Neural crest cell (in vitro differentiated cells): ENCODE measurements at places on chromosomes 5 and 9. TPM values are rescaled to one million over a fixed set of nuclear protein-coding genes. Genes with fewer than 3 reads are reported as not detected.

DNA sequence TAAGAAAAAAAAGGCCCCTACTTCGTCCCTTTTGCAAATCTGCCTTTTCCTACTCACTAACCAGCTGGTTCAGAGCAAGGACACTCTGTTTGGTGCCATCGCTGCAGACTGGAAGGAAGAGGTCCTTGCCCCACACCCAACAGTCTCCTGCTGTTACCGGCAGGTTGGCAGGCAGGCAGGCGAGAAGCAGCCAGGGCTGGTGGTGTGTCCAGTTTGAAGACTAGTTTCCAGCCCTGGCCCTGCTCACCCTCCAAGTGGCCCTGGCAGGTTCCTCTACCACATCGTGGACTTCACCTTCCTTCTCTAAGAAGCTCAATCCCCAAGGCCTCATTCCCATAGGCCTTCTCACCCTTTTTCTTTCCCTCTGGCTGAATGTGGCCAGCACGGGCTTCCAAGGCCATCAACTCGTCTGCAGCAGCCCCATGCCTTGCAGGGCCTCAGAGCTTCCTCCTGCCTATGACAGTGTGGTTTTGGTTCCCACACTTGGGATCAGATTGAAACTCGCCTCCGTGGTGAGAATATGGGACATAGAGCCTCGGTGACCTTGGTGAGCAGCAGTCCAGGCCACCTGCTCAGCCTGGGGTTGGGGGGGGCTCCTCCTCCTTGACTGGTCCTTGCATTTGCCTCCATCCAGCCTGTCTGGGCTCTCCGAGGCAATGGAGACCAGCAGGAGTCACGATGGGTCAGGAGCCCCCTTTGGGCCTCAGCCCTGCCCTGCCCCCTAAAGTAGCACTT lies 22.9 kb downstream of the TGFBI start:
- no peak for DNase-seq

DNA sequence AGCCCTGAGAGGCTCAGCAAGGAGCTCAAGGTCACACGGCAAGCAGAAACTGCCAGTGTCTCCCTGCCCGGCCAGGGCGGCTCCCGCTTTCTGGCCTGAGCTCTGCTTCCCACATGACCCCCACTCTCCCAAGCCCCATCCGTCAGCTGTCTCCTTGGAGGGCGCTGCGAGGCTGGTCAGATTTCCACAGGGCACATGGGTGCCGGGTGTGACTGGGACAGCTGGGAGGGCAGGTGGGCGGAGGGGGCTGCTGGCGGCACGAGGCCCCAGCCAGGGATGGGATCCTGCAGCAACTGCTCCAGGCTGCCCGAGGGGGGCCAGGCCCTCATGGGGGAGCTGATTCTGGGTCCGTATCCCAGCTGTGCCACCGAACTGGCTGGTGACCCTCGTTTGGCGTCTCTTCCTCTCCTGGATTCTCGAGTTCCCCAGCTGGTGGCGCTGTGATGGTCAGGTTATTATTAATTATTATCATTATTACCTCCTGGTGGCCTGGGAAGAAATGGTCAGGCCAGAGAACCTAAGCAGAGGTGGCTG lies 12.9 kb upstream of the WDR38 start:
- DNase-seq, result no peak

GRCh38 chr9:111928359-111928720 lies 31.7 kb downstream of the UGCG start:
- DNase-seq, result no peak

GRCh38 chr9:95131023-95131943 lies 186.2 kb downstream of the FANCC start:
- peak; percentile 76 for DNase-seq

DNA sequence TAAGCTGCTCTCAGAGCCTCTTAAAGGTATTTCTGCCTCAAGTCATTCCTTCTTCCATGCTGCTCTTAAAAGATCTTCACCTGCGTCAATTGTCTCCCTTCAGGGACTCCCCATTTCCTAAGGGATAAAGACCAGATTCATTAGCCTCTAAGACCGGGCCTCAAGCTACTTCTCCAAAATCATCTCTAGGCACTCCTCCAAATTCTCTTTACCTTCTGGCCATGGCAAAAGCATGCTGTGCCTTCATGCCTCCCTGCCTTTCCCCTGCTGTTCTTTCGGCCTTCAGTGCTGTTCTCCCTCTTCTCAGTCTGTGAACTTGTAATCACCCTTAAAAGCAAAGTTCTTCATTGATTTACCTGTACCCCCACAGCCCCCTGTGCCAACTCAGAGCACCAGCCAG lies 4.4 kb downstream of the TMOD1 start:
- DNase-seq, result no peak

DNA sequence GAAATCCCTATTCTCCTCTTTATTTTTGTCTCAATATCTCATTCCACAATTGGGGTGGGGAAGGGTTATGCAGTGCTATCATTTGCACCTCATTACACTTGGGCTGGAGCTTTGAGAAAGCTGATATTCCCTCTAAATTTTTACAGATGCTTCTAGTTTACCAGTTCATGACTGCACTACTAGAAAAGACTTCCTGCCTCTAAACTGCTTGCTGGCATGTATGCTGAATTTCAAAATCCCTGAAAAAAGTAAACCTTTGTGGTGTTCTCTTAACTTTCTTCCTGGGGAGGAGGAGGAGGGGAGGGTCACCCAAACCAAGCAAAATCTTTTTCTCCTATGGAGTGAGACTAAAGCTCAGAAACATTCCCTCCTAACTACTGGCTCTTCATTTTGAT lies 45.1 kb downstream of the BNC2 start:
- no peak for DNase-seq

GRCh38 chr5:138565100-138565821 lies 9.9 kb downstream of the HSPA9 start:
- DNase-seq, result no peak

DNA sequence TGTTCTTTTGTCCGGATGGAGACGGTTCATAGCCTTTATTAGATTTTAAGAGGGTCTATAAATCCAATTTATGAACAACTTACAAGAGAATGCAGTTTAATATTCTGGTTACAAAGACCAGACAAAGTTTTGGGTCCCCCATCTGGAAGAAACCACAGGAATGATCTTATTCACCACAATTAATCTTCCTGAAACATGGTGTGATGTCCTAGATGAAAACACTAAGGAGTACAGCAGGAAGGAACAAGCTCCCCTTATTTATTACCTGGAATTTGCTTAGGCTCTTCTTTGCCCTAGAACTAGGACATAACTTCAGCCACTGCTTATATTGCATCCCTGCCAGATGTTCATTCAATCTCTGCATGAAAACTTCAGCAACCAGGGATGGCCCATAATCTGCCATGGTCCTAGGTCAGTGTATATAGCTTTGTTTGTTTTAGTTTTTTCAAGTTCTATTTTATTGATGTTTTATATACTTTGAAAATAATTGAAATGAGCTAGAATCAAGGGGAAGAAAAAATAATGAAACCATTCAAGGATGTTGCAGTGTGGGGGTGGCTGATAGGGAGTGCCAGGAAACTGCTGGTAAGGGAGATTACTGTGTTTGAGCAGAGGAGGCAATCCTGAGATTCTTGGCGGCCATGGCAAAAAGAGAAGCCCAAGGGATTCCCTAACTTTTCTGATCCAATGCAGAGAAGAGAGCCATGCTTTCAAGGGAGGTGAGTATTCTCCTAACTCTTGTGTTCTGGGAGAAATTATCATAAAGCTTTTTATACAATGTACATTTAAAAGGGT lies 16.8 kb downstream of the TXNDC8 start:
- no peak for DNase-seq

GRCh38 chr9:129317179-129318011 lies 139.3 kb upstream of the IER5L start:
- DNase-seq, result no peak

GRCh38 chr5:12636209-12636608 lies 732.0 kb upstream of the CTNND2 start:
- no peak for DNase-seq

MZB1 gene
- total RNA-seq, result 0.25 and 0.30 TPM in 2 replicates

DNA sequence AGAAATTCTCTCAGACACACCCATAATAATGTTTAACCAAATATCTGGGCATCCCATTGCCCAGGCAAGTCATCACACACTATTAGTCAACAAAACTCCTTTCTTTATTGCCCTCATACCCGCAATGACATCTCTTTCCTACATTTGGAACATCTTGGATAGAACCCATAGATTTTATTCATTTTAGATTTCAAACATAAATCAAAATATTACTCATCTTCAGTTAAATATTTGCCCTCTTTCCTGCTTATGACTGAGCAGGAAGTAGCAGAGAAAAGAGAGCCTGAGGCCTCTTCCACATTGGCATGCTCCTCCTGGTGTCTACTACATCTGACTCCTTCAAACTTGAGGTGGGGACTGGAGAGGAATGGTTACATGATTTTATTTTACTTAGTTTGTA lies 592.0 kb downstream of the CHSY3 start:
- DNase-seq, result no peak

- DNase-seq, result no peak
Measured at GRCh38 chr5:135596157-135596763, 17.5 kb upstream of the CXCL14 start.

- no peak for DNase-seq
Measured at GRCh38 chr5:72849546-72849945, 33.1 kb downstream of the TNPO1 start.
